Activated CD4-positive, alpha-beta T cell treated with anti-CD3 and anti-CD28 coated beads, Interleukin-2, amount 50 U/mL, for 48 hours (primary cell): ENCODE measurements at places on chromosomes 5 and 9.
A peak's percentile ranks its signal among the peaks of the same experiment; 100 is the strongest.

DNA sequence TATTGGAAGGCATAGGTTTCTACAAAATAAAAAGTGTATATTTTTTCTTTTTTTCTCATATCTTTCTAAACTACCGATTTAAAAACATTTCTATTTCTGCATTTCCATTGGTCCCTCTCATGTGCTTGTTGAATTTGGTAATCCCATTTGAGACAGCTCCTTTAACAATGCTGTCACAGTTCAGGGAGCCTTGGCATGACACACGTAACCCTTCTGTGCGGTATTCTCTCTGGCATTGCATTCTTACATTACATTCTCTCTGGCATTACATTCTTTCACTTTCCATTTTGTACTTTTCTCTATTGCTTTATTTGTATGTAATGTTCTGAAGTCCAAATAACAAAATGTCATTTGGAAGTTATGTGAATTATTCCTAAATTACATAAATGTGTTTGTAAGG, 150.7 kb upstream of the RASGRF2 start:
- DNase-seq: no peak

DNA sequence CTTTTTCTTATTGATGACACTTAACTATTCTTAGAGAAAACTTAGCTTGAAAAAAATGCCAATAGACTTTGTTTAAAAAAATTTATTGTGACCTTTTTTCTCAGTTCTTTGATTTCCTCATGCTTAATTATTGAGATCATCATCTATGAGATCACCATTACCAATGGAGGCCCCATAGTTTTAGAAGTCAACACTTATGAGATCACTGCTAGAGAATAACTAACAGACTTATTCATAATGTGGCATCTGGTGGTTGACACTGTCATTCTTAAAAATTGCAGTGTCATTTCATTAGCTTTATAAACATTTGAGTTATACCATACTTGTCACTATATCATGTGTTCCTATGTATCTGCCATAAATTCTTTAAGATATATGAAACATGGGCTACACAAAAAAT, 14.9 kb upstream of the FEM1C start:
- DNase-seq: no peak

DNA sequence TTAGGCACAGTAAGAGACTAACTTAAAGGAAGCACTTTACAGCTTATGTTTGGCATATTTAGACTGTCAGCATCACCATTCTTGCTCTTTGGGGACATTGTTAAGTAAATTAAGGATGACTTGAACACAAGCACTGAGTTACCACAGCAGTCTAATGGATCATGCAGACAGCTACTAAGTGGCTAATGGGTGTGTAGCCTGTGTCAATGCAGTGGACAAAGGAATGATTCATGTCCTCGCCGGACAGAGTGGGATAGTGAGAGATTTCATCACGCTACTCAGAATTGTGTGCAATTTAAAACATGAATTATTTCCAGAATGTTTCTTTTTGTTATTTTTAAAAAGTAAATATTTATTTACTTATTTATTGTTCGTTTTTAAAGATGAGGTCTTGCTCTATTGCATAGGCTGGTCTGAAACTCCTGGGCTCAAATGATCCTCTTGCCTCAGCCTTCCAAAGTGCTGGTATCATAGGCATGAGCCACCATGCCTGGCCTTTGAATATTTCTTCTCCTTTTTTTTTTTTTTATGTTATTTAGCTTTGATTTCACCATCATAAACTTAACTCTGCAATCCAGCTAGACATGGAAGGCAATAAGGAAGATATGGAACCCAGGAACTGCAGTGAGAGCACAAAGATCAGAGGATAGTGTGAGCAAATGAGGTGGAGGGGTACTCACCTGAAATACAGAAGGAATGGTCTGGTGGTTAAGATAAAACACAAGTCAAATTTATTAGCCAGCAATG, 53.0 kb upstream of the KLF4 start:
- no peak for DNase-seq

- DNase-seq: no peak
These were observed 53.9 kb upstream of the PTCH1 start for GRCh38 chr9:95570646-95571045.

GRCh38 chr5:107380654-107381053, 290.1 kb downstream of the EFNA5 start:
- no peak for DNase-seq

DNA sequence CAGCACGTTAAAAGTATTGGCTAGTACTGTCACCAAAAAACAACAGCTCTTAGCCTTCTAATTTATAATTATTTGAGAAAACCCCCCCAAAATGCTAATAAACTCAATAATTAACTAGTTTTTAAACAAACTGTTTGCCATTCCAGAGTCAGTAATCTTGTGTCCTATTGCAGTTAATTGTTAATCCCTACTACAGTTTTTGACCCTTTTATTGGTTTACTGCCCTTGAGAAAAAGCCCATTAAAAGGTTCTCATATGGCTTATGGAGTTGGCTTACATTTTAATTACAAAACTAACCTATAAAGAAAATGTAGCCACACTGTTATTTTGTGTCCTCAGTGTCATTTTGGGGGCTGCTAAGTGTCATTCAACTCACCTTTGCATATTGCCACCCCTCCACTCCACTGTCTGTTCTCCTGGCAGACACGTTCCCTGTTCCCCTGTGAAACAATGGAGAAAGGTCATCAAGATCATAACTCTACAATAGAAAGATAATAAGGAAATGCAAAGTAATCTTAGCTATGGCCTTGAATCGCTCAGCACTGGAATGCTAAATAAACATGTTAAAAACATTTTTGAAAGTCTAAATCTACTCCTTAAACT, 51.6 kb upstream of the TXNDC8 start:
- no peak for DNase-seq

DNA sequence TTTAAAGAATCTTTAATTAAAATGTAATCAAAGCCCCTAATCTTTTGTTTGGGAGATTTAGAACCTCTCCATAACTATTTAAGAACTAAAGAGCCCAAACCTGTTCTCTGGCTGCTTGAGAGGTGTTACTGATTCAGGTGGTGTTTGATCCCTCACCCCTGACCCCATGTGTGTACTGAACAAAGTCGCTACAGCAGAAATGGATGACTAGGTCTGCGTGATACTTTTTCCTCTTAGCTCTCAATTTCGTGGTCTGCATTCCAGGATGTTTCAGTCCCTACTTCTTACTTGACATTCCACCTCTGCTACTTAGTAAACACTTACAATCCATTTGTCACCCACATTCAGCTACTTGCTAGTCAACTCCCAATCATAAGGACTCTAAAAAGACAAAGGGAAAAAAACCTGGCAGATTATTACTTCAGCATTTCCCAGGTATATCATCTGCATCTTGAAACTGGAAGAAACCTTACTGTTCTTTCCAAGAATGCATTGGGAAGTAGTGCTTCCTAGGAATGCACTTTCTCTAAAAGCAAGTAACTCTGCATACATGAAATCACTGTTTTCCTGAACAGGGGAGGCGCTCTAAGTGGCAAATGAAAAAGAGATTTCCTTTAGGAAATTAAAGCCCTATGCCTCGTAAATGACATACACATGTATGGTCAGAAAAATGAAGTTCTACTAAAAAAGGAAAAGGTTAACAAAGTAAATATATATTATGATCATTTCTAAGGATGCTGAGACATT, 1091.6 kb downstream of the PTPRD start:
- DNase-seq: no peak

GRCh38 chr9:98083061-98083501, 26.5 kb downstream of the NANS start:
- no peak for DNase-seq

GRCh38 chr5:11415751-11416150, 488.5 kb downstream of the CTNND2 start:
- no peak for DNase-seq

DNA sequence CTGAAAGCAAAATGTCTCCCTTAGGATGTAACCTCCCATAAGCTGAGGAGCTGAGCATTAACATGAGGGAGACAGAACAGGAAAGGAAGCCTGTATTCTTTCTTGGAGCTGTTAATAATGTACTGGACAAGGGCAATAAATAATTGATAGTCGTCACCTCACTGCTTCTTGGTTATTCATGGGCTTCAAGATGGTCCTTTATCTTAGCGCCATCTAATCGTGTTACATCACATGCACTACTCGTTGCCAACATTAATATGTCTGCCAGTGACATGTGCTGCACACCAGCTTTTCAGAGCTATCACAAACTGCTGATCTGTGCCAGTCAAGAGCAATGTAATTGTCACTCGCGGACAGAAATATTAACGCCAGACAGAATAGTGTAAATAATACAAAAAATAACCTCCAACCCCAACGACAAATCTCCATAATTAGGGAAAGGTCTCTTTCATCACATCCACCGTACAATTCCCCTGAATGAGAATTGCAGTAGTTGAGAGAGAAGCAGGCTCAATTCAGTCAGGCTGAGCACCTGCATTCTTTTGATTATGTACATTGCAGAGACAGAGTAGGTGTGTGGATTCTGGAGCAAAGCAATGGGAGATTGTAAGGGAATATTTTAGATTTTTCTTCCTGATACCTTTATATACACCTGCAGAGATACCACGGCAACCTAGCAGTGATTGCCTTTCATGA, 267.1 kb downstream of the SPATA31D1 start:
- DNase-seq: no peak

DNA sequence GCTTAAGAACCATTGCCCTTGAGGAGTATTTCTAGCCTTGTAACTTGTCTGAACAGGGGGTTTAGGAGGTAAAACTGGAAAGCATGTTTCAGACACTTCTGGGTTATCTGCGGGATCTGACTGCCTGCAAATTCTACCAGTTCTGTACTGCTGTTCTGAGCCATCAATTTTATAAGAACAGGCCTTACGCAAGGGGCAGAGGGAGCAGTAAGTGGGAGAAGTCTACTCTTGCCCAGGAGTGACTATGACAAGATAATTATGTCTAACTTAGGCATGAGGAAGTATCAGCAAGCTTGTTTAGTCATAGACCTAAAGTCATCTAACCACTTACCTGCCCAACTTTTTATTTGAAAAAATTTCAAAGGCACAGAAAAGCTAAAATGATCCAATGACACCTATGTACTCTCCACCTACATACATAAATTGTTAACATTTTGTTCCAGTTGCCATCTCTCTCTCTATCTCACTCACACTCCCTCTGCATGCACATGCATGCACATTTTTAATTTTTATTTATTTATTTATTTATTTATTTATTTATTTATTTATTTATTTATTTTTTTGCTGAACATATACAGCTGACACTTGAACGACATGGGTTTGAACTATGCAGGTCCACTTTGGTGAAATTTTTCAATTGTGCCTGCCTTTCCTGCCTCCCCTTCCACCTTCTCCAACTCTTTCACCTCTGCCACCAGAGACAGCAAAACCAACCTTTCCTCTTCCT, 18.4 kb upstream of the DEPDC1B start:
- no peak for DNase-seq

GRCh38 chr5:305459-305858, 16.1 kb upstream of the AHRR start:
- DNase-seq: no peak

DNA sequence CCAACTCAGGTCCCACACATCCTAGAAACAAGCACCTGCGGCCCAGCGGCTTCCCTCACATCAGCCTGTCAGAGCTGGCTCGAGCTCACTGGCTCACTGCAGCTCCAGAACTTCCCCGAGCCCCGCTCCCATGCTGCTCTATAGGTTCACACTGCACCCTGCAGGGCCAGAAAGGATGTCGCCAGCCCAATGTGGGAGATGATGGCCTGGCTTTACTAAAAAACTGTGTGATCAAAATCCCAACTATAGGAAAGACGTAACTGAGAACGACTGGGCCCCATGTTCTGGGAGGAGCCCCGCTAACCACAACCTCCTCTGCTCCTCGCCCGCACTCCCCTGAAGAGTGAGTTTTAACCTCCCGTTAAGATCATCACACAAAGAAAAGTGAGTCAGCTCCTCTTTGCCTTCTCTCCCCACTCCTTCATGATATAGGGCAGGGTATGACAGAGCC, 4.6 kb downstream of the SURF4 start:
- peak; percentile 87 for DNase-seq

DNA sequence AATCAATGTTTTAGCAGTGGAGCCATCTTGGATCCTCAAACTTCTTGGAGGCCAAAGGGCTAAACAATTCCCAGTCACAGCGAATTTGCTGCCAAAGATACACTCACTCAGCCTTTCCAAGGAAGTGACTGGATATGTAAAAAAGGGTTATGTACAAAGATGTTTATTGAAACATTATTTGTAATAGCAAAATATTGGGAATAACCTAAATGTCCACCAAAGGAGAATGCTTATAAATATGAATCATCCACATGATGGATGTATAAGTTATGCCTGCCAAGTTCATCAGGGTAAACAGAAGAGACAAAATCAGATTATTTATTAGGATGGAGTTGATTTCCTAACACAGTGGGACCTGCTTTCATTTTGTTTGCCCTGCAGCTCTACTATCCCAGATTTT, 145.2 kb upstream of the ABCA1 start:
- DNase-seq: no peak

DNA sequence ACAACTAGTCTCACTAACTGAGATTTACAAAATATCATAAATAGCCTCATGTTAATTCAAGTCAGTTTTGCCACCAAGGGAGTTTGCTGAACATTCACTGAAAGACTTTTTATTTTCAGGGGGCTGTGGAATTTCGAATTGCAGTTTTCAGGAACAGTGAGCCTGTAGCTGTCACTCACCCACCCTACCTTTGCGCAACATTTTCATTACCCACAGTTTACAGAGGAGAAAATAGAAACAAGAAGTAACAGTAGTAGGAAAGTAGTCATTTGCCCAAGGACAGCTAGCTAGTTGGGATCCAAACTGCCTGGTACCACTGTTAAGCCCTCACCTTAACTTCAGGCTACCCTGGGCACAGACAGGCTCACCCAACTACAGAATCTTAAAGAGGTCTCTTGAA, 154.1 kb downstream of the ADAMTS12 start:
- DNase-seq: no peak

GRCh38 chr9:91660521-91660920, 236.9 kb upstream of the NFIL3 start:
- no peak for DNase-seq

DNA sequence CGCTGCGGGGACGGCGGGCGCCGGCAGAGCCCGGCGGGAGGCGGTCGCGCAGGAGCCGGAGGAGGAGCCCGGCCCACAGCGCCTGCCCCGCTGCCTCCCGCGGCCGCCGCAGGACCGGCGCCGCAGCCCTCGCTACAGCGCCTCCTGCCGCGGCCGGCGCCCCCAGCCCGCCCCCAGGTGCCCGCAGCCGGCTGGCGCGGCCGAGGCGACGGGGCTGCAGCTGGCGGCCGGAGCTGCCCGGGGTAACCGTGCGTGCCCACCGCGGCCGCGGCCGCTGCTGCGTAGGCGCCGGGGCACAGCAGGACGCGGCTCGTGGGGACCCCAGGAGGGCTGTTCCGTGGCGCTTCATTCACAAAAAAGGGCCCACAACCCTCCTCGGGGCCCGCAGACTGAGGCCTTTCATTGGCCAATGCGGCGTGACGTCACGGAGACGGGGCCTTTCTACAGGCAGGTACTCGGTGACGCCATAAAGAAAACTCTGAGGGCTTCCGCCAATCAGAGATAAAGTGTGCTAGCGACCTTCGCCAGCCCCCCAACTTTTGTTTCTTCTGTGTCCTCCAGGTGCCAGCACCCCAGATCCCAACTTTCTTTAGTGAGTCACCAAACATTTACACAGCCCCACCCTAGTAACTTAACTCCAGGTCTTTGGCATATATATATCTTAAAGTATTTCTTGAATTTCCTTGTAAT, at the start of gene CDC14B:
Gene CDC14B, minus strand, starts transcription at position 353 of the 690 bp plus-strand sequence. CDS start 465 bp downstream, outside the sequence.
- peak; percentile 77 for DNase-seq
